Stimulated activated CD4-positive, alpha-beta T cell treated with anti-CD3 and anti-CD28 coated beads, Interleukin-1b, Interleukin-23, amount 100 ng/mL, for 1 hour (primary cell): ENCODE measurements at places on chromosomes 12 and 14.

DNA sequence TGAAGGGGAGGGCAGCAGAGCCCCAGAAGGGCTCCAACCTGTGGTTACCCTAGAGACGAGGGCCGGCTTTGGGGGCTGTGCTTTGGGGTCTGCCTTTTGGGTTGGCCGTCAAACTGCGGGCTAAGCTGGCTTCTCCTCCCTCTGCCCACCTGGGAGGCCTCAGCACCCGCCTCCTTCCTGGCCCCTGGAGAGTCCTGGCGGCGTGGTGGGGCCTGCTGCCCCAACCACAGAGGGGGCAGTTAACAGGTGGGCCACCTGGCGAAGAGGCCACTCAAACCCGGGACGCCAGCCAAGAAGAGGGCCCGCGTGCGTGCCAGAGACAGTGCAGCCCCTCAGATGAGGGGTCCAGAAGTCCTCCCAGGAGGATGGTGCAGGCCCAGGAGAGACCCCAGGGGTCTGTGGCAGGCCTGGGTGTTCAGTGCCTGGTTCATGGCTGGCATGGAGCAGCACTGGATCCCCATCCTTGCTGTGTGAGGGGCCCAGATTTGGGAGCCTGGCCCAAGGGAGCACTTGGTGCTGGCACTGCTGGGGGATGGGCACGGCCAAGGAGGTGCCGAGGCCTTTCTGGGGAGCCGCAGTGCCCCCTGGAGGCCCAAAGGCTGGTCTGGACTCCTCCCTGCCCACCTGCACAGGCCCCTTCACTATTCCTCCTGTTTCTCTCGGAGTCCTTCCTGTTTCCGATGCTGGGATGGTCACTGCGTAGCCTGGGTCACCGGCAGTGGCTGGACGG lies 48.8 kb downstream of the LRCOL1 start:
- DNase-seq, result no peak

DNA sequence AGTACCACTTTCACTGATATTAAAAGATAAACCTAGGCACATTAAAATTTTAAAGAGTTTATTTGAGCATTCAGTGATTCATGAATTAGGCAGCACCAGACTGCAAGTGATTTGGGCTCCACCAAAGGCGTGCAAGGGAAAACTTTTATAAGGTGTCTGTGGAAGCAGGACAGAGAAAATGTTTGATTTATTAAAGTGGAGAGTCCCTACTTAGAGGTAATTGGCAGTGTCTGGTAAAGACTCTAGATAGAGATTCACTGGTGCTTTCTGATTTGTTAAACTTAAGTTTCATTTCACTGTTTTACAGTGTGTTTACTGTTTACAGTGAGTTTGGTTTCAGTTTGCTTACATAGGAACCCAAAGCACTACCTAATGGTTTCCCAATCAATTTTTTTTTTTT lies 72.8 kb downstream of the ANKS1B start:
- DNase-seq, result no peak

DNA sequence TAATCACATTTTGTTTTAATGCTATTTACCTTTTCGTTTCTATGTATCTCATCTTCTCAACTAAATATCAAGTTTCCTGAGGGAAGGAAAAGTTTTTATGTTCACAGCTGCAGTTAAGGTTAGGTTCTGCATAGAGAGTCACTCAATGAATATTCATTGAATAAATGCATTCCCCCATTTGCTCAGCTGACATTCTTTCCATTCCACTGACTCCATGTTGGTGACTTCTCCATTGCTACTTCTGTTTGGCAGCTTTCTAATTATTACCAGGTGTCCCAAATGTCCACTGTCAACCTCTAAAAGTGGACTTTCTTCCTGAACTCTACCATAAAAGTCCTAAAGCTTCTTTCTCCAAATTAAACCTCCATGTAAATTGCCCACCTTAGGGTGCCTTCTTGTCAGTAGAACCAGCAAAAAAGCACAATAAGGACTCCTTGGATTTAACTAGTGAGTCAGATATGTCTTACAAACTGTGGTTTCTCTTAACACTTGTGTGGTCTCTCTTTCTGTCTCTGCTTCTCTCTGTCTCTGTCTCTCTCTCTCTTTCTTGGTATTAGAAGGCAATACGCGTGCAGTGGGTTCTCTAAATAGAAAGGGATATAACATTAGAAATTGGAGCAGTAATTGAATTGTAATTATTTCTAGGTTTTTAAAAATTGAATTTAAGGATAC lies 85.9 kb downstream of the TMEM117 start:
- no peak for DNase-seq

- DNase-seq, result no peak
Measured at GRCh38 chr12:15562263-15562662, 226.9 kb downstream of the EPS8 start.

DNA sequence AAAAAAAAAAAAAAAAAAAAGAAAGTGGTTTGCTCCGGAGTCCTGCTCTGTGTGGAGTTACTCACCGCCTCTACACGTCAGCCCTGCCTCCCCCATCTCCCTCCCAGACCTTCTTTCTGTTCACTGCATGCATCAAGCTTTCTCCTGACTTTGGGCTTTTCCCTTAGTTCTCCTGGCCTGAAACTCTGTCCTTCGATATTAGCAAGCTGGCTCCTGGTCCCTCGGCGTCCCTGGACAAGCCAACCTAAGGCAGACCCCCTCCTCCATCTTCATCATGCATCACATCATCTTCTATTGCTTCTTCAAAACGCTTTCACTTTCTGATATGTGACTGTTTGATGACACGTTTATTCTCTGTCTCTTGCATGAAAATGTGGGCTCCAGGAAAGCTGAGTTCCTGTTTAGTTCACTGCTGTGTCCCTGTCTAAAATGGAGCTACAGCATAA lies 40.6 kb downstream of the SLC15A4 start:
- no peak for DNase-seq

DNA sequence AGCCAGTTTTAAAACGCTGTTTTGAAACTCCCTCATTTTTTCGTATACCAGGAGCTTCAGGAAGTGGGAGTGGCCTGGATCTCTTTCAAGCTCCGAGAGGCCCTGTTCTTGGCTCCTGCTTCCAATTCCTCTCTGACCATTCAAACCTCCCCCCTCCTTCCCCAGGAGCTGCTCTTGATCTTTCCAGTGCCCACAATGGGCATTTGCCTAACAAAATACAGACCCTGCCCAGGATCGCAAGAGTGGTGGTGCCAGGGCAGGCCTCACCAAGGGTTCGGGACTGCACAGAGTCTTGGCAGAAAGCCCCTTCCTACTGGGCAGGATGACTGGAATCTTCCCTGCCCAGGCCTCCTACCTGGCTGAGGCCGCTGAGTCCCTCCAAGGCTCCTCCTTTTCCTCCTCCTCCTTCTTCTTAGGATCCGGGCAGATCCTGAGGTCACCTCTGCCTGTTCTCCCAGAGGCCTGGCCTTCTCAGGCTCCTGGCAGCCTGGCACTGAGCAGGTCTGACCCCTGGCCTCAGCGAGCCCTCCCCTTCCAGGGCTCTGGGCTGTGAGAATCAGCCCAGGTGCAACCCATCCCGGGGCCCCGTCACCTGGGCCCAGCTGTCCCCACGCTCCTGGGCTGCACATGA lies 46.9 kb upstream of the NOS1 start:
- DNase-seq, result no peak

- DNase-seq, result no peak
Measured at GRCh38 chr14:47596232-47596631, 79.2 kb downstream of the MDGA2 start.

GRCh38 chr14:99551034-99551922 lies 52.7 kb downstream of the CCDC85C start:
- no peak for DNase-seq

GRCh38 chr14:90656973-90657372 lies 159.3 kb downstream of the TTC7B start:
- no peak for DNase-seq

DNA sequence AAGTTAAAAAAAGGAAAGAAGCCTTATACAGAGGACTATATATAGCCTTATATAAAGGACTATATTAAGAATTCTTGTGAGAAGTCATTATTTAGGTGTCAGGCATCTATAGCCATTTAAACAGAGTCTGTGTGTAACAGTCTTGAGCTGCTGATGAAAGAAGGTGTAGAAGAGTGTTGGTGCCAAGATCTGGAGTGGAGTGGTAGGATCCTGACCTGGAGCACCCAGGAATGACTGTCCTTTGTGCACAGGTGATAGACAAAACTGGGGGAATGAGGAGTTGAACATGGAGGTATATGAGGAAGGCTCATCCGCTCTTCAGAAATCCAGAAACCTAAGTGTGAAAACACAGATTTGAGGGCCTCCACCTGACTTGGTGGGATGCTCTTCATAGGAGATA lies 747.3 kb downstream of the NRXN3 start:
- DNase-seq, result no peak

DNA sequence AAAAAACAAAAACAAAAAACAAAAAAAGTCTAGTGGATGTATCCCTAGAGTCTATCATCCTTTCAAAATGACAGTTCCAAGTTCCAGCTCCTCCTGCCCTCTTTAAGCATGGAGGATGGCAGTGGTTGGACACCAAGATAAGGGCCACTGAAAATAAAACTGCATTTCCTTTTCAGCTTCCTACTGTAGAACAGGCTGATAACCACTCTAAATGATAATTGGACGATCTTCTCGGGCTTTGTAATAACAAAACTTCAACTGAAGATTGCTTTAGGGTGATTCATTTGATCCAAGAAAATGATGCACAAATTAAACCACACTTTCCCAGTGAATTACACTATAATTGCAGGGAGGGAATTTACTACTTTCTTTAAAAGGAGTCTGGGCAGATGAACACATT lies 42.2 kb upstream of the CRACR2A start:
- DNase-seq, result no peak

DNA sequence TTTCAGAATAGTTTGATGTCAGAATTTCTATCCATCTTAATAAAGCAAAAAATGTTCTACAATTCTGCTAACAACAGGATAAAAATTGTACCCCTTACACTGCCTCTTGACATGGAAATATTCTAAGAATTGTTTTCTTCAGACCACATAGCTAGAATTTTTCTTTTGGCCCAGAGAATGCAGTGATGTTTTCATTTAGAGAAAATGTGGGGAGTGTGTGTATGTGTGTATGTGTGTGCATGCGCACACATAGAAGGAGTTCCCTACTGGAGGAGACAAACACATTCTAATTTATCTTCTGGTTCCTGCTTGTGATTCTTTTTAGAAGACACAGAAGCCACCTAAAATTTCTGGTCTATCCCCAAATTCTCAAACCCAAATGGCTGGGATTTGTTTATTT lies 1145.7 kb downstream of the VRK1 start:
- no peak for DNase-seq

DNA sequence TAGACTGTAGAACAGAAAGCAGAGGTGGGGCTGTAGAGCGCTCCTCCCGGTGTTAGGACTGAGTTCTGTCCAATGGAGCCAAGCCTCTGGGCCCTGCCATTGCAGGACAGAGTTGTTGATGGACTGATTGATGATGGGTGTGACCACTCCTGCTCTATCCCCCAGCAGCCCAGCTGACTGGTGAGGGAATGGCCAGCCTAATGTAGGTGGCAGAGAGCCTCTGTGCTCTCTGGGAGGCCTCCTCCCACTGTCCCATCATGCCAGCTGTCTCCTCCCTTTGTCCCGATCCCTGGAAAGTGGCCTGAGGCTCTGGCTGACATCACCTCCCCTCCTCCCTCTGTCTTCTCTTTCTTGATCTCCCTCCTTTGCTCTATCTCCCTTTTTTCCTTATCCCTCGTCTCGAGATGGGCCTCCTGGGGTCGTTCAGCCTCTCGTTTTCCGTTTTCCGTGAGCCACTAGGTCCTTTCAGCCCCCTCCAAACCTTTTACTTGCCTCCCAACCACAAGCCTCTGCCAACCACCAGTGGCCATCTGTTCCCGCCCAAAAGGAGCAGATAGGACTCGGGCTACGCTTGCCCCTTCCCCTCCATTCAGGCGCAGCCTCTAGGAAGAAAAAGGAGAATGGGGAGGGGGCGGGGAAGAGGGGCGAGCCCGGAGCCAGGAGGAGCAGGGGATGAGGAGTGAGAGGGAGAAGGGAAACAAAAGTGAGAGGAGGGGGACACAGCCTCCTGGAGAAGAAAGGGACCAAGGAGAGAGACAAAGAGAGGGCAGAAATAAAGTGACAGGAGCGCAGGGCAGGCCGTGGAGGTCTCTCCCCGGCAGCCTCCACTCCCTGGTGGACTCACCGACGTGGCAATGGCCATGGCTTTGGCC lies 572 bp downstream of the EFS start:
- no peak for DNase-seq

DNA sequence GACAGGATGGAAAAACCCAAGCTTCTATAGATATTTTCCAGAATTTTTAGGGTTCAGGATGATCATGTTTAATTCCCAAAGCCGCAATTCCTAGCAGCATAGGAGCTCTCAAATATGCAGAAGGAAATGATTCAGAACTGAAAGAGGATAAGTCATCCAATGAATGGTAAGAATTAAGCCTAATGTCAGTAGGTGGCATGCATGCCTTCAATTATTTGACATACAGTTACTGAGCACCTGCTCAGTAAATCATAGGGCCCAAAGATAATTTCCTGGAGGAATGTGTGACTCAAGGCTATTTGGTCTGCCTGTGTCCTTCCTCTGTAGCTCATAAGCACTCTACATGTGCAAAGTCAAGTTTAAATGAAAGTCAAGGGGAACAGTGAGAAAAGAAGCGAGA lies 116.8 kb upstream of the SLC38A4 start:
- no peak for DNase-seq

- DNase-seq, result no peak
Measured at GRCh38 chr14:57732463-57733285, 133.2 kb downstream of the SLC35F4 start.

DNA sequence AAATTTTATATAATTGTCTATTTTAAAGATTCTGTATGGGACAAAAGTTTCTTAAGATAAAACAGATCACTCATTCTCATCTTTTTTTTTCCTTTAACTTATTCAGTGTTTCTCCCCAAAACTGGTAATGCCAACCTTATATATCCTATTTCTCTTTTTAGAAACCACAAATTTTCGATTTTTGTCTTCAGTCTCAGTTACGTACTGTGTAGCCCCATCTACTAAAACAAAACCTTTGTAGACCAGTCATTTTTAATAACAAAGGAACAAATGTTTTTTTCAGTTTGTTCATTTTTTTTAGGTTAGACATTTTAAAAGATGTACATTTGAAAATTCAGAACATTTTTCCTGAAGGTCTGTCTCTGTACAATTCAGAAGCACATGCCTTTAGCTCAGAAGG lies 18.2 kb downstream of the PNMA1 start:
- DNase-seq, result no peak

- no peak for DNase-seq
Measured at GRCh38 chr14:78450669-78451318, 280.6 kb downstream of the NRXN3 start.

GRCh38 chr12:71524626-71525025 lies 85.0 kb downstream of the LGR5 start:
- no peak for DNase-seq

DNA sequence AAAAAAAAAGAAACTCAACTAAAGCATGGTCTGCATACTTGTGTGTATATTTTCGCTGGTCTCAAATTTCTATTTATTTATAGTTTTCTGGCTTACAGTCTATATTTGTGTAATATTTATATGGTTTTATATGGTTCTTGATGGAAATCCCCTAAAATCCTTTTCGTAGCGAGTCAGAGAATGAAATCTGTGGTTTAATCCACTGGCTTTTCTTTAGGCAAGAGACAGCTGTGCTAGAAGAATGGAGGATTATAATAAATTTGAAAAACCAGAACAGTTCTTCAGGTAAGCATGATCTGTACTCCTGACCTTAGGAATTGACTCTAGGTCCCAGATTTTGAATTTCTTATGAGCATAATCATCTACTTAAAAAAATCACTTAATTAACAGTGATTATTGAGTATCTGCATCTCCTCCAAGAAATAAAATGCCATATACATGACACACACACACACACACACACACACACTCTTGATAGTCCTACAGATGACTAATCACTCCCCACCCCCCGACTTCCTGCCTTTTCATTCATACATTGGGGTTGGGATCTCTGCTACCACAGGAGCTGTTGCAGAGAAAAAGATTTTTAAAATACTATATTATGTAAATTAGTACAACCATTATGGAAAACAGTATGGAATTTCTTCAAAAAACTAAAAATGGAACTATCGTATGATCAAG lies 113.4 kb downstream of the CRADD start:
- DNase-seq, result no peak
